ENCODE measurements at places on chromosomes 3 and 15.

GRCh38 chr3:134312072-134312872 is 61.6 kb upstream of the RYK start:
- DNase-seq = no peak

DNA sequence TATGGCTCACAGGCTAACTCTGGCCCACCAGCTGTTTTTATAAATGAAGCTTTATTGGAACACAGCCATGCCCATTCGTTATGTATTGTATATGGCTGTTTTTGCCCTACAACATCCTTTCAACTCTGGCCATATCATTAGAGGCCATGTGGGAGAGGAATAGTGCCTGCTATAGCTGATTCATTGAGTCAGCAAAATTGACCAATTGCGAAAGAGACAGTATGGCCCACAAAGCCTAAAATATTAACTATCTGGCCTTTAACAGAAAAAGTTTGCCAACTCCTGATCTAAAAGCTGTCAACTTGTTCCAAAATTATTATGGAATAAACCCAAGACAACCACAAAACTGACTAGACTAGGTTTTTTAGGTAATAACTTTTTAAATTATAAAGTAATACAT is 1.4 kb downstream of the NR1I2 start:
- DNase-seq = no peak

- no peak for DNase-seq
Measured at GRCh38 chr15:36449084-36449661, 130.3 kb upstream of the CDIN1 start.

- DNase-seq = no peak
Measured at GRCh38 chr15:58415636-58416035, 16.2 kb upstream of the LIPC start.

DNA sequence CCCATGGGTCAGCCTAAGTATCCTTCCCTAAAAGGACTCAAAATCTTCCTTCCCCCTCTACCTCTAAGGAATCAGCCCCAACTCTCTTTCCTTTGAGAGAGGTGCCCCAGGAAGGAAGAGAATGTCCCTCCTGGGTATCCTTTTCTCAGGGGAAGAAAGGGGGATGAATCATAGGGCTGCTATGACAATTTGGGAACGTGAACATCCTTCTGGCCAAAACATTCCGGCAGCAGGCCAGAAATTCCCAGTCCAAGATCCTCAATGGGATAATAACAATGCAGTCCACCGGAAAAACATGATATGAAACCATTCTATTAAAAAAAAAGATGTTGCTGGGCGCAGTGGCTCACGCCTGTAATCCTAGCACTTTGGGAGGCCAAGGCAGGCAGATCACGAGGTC is 50.8 kb upstream of the CACNA2D3 start:
- DNase-seq = no peak

DNA sequence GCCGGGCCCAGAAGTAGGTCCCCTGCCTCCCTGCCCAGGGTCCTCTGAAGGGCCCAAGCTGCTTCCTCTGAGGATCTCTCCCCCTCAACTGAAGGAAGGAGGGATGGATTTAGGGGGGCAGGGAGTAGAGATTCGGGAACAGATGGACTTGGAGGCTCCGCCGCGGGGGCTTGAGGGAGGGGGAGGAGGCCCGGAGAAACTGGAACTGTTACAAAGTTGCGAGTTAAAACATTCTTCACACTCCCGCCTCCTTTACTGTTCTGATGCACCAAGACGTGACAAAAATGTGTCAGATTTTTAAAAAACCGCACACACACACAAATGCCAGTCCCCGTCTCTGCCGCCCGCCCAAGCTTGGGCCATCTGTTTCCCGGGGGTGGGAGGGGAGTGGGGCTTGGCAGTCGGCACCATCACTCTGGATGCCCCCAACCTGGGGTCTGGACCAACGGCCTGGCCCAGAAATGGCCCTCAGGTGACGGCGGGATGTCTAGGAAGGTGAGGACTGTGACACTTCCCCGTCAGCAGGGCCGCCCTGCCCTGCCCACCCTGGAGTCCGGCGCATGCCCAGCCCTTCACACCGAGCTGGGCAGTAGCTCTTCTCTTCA is 25.0 kb upstream of the LINGO1 start:
- no peak for DNase-seq

- no peak for DNase-seq
Measured at GRCh38 chr3:85255949-85256348, 297.2 kb downstream of the CADM2 start.

DNA sequence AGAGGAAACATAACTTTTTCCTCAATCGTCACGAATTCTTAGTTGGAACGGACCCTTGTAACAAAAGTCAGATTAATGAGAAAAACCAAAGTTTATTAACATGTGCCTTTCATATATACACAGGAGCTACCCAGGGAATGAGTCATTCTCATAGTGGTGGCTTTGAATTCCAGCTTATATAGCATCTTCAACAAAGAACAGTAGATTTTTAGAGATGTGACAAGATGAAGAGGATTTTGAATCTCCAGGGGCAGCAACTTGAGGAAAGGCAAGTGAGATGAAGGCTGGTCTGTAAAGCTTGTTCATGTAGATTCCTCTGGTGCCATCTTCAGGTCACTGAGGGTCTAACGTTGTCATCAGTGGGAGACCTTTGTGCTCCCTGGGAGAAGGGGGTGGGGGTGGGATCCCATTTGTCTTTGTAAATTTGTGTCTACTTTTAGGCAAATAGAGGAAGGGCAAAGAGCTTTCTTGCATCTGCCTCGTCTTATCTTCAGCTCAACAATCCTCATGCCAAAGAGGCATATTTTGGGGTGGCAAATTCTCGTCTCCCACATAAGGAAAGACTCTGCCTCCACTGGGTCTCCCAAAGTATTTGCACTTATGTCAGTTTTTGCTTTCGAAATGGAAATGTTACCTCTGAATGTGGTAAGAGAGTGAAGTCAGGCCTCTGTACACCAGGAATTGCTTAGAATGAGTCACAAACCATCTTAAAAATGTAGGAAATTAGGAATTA is 29.5 kb downstream of the CLEC3B start:
- DNase-seq = no peak

DNA sequence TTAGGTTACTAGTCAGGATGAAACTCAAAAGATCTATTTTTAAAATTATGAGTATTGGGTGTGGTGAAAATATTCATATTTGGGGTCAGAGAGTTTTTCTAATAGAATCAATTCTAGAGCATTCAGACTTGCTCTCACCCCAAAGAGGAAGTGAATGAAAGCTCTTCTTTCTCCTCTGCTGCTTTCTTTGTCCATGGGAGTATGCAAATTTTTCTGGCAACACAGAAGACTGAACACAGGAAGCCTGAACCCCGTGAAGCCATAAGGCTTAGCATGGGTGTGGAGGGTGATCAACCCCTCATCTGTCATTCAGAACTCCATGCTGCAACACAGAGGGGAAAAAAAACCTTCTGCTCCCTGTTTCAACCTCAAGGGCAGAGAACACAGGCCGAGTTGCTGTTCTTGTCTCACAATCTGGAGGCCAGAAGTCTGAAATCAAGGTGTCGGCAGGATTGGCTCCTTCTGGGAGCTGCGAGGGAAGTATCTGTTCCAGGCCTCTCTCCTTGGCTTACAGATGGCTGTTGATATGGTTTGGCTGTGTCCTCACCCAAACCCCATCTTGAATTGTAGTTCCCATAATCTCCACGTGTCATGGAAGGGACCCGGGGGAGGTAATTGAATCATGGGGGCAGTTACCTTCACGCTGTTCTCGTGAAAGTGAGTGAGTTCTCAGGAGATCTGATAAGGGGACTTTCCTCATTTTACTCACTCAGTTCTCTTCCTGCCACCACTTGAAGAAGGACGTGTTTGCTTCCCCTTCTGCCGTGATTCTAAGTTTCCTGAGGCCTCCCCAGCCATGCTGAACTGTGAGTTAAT is 33.7 kb upstream of the CD47 start:
- DNase-seq = peak; percentile 47

DNA sequence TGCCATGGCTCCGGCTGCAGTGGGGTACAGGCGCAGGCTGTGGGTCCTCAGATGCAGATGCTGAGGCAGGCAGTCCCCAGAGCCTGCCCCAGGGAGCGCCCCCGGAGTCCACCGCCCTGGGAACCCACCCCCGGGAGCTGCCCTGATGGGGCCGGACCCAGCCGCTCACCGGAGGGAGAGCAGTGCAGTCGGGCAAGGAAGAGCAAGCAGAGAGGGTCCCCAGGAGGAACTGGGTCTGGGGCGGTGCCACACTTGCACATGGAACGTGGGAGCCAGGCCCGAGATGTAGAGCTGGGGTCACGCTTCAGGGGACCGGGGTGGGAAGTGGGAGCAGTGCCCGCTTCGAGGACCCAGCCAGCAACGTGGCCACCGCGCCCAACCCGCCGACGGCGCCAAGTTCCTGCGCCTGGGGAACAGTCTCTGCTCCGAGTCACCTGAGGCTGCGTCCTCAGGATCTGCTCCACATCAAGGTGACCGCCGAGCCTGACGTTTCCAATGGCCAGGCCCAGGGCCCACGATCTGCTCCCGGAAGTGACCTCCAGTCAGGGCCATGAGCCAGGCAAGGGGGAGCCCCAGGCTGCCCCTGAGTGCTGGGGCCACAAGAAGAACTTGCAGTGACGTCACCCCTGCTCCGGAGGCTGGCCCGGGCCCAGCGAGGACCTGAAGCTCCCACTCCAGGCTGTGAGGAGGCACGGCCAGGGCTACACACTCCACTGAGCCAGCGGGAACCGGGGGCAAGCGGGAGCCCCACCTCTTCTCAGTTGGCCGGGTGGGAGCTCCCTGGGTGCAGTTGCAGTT is 27.0 kb upstream of the TFG start:
- no peak for DNase-seq

- no peak for DNase-seq
Measured at GRCh38 chr3:82556113-82556512, 794.7 kb upstream of the GBE1 start.

DNA sequence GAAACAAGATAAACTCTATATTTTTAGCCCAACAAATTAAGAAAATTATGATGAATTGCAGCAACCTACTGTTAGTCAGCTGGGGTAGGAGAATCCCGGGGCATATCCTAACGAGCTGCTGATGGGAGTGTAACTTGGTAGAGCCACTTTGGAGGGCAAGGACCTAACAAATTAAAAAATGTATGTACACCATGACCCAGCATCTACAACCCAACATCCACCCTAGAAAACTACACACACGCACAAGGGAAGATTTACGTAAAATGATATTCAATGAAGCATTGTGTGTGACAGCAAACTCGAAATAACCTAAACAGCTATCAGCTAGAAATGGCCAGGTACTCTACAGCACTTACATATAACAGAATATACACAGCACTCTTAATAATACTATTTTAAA is 1.9 kb downstream of the BCL2A1 start:
- DNase-seq = no peak

Measured in activated gamma-delta T cell treated with anti-CD3 and anti-CD28 coated beads, Interleukin-2, amount 50 U/mL, for 16 hours (primary cell).